Activated CD4-positive, alpha-beta T cell treated with anti-CD3 and anti-CD28 coated beads, Interleukin-2, amount 50 U/mL, for 48 hours (primary cell): ENCODE measurements at places on chromosomes 3 and 15.

- no peak for DNase-seq
Observed at GRCh38 chr3:54837964-54838363, 89.9 kb downstream of the LRTM1 start.

- no peak for DNase-seq
Observed at GRCh38 chr3:124584245-124584551, 146.1 kb upstream of the UMPS start.

- no peak for DNase-seq
Observed at GRCh38 chr15:101067660-101068522, 148.7 kb downstream of the LRRK1 start.

GRCh38 chr3:106729481-106729880, 647.8 kb upstream of the CCDC54 start:
- DNase-seq: no peak

DNA sequence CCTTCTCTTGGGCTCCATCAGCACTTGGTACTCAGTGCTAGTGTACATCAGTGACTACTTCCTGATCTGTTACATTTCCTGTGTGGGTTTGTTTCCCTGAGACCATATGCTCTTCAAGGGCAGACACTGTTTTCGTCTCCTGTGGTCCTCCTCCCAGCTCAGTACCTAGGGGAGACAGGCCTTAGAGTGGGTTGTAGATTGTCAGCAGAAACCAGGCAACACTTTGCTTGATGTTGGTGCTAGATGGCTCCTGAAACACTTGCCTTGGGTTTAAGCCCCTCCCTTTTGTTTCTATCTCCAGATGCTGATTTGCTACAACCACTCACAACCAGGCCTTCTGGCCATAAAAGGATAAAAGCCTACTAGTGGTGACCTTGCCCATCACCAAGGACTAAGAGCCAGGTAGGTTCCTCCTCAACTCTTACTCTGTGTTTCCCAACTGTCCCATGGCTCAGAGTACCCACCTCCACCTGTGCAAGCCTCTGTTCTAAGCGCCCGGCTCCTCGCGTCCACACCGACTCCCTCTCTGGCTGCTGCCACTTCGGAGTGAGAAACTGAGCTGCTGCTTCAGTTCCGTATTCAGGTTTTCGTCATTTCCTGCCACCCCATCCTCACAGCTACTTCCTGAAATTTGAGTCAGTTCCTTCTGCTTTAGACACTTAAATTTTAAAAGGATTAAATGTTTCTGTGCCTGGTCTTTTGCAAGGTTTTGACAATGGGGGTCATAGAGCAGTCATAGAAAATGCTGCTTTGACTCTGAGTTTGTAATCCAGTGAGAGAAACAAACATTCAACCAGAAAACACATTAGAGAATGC, at the start of gene HCLS1:
TSS of gene HCLS1 (minus strand) at position 548 of the 816 bp plus-strand sequence. CDS start 2,556 bp downstream, outside the sequence.
- DNase-seq: peak; percentile 67

DNA sequence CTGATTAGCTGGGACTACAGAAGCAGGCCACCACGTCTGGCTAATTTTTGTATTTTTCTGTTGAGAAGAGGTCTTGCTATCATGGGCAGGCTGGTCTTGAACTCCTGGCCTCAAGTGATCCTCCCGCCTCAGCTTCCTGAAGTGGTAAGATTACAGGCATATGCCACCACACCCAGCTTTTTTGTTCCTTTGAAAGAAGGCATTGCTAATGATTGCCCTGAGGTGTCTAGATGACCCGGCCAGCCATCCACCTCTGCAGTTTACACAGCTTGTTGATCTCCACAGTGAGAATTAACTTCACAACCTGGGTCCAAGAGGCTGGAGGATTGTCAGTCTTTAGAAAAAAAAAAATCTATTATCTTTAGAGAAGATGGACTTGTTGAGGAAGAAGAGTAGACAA, 58.7 kb downstream of the SMAD3 start:
- DNase-seq: no peak

GRCh38 chr3:138936741-138937689, 9.9 kb downstream of the FOXL2 start:
- DNase-seq: peak; percentile 6

DNA sequence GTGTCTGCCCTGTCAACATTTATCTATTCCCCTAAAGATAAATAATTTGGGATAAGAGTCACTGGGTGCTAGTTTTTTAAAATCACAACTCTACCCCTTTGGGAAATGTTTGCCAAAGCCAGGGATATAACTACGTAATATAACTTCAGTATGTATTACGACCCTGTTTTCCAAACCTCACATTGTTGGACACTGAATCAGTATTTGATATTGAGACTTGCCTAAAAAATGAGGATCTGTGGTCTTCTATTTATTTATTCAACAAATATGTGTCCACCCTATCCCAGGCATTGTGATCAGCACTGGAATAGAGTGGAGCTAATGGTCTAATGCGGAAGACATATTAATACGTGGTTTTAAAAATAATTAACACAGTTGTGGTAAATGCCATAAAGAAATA, 4.5 kb upstream of the MGA start:
- DNase-seq: no peak

GRCh38 chr3:73848173-73848906, 223.6 kb upstream of the PDZRN3 start:
- DNase-seq: no peak

DNA sequence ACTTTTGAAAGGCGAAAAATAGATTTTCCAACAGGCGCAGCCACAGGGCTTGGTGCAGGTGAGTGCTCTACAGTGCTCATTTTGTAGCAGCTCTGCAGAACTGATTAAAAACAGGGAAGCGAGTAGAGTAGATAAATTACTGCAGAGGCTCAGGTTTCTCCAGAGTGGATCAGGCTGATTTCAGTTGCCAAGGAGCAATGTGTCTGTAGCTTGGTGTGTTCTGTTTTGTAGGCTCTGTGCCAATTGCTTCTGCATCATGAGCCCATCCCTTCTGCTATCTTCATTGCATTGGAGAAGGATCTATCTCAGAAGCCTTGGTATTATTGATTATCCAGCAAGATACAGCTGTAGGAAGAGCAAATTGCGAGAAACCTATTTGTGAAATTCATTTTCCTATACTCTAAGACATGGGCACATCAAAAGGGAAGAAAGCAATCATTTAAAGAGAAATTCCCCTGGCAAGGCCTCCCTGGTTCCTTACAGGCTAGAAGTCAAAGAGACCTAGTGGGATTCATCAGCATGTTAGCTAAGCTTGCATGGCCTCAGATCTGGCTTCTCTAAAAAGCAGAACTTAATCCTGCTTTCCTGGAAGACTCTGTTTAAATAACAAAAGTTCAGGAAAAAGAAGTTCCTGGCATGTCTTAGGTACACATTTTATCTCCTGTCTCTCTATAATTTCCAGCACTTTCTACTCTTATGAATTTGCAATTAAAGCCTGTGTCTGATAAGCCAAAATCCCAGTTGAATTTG, 432.4 kb upstream of the ATP10A start:
- DNase-seq: no peak

GRCh38 chr3:107307205-107307604, 70.0 kb upstream of the CCDC54 start:
- no peak for DNase-seq

DNA sequence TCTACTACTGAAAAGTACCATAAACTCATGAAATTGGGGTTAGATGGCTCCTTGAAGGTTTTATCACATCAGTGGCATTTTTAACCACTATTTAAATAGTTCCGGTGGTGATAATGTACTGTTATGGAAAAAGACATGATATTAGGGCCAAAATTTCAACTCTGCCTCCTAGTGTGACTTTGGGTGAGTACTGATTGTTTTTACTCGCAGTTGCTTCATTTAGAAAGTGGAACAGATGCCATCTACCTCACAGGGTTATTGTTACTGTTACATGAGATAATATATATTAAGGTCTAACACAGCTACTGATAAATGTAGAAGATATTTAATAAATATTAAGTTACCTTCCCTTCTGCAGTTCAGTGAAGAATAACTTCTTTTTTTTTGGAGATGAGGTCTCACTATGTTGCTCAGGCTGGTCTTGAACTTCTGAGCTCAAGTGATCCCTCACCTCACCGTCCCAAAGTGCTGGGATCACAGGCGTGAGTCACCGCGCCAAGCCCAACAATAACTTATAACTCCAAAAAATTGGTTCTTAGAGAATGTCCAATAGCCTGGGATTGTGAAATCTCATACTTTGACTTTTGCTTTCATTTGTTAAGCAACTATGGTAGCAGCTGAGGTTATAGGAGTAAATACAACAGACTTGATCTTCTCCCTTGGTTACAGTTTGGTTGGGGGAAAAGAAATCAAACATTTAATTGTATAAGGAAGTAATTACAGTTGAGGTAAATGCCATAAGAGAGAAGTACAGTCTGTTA, 48.3 kb downstream of the MEF2A start:
- no peak for DNase-seq

GRCh38 chr3:144148356-144148755, 176.7 kb downstream of the DIPK2A start:
- DNase-seq: no peak

- no peak for DNase-seq
Observed at GRCh38 chr3:196572389-196572788, 3.9 kb downstream of the FBXO45 start.

GRCh38 chr15:27401471-27401870, 430.5 kb downstream of the GABRG3 start:
- DNase-seq: no peak

DNA sequence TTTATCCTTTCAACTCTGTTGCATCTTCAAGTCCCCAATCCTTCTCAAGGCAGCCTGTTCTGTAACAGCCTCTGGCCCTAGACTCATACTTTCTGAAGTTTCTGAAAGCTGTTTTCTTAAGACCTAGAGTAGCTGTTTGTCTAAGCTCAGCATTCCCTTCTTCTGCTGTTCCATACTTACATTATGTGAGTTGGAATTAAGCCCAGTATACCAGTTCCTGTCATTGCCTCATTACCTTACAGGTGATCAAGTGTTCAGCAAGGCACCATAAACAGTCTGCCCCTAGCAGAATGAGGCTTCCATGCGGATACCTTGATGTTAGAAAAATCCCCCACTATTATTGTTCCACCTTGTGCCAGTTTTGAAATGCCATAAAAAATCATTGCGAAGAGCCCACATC, 180.6 kb downstream of the PLCL2 start:
- no peak for DNase-seq

- DNase-seq: no peak
Observed at GRCh38 chr3:129632056-129632455, 25.6 kb upstream of the PLXND1 start.

DNA sequence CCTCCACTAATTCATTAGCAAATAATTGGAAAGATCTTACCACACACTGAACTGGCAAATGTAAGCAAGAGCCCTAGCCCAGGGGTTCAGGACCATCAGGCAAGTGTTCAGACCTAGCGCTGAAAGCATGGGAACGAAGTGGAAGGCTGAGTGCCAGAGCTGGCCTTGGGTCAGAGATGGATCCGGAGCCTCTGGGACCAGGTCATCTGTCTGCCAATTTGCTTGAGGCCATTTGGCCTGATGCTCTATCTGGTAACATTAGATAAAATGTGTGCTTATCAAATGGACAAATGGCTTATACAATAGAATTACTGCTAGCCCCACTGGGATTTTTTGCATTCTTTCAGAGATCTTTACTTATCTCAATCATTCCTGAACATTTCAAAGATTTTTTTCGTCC, 1.4 kb upstream of the TMC3 start:
- no peak for DNase-seq

DNA sequence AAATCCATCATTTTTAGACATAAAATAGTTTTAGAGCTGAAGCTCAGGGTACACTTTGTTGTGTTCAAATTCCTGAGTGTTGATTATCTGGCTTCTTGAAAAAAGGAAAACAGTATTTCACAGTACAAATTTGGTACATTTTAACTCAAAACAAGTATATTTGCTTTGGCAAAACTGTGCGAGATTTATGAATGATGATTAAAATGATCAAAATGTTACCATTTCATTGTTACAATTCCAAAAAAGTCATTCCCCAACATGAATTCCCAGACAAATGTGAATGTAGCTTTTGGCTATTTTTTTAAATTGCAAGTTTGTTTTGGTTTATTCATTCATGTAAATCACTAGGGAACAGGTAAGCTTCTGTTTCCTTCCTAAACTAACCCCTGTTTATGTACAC, 347.4 kb upstream of the DCBLD2 start:
- no peak for DNase-seq

DNA sequence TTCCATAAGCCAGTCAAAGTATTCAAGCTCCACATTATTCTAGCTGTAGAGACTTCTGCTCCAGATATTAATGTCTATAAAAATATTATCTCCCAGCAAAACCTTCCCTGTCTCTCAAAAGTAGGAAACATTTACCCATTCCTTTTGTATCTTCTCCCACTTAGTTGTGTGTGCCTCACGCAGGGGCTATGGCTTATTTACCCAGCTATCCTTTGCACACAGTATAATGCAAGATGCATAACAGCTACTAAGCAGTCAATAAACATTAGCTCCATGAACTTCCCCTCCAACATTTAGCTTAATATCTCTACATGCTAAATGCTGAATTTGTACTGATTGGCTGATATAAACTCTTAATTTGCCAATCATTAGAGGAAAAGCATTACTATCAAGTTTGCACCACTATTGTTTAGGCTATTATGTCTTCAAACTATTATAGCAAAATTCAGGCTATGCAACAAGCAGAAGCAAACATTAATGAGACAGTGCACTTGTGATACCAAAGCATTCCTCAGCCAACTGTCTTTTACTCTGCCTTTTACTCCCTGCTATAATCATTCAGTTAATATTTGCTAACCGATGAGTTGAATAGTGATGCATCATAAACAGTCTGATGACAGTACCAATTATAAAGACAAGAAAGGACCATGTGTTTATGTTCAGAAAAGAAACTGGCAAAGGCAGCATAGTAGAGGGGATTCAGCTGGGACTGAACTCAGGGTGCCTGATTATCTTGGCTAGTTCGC, 81.2 kb downstream of the PLCH1 start:
- no peak for DNase-seq

- DNase-seq: no peak
Observed at GRCh38 chr3:106103383-106103782, 234.6 kb upstream of the CBLB start.

DNA sequence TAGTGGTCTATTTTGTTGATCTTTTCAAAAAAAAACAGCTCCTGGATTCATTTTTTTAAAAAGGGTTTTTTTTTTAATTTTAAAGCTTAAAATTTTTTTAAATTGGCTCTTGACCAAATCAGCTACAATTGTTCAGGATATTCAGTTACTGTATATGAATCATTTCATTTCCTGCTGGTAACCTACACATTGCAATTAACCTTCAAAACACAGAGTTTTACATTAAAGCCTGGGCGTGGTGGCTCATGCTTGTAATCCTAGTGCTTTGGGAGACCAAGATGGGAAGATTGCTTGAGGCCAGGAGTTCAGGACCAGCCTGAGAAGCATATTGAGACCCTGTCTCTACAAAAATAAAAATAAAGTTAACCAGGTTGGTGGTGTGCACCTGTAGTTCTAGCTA, 163.4 kb downstream of the ALDH1A2 start:
- no peak for DNase-seq

DNA sequence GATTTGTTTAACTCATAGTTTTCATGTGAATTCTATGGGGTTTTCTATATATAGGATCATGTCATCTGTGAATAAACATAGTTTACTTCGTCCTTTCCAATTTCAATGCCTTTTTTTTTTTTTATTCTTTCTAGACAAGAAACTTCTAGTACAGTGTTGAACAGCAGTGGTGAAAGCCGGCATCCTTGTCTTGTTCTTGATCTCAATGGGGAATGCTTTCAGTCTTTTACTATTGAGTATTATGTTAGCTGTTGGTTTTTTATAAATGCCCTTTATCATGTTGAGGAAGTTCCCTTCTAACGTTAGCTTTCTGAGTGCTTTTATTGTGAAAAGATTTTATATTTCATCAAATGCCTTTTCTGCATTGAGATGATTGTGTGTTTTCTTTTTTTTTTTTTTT, 69.0 kb downstream of the SLMAP start:
- DNase-seq: no peak

- DNase-seq: no peak
Observed at GRCh38 chr3:76222201-76222600, 436.9 kb upstream of the ZNF717 start.
